Eye (tissue), 1 donor: ENCODE measurements at places on chromosomes 3 and 15.

DNA sequence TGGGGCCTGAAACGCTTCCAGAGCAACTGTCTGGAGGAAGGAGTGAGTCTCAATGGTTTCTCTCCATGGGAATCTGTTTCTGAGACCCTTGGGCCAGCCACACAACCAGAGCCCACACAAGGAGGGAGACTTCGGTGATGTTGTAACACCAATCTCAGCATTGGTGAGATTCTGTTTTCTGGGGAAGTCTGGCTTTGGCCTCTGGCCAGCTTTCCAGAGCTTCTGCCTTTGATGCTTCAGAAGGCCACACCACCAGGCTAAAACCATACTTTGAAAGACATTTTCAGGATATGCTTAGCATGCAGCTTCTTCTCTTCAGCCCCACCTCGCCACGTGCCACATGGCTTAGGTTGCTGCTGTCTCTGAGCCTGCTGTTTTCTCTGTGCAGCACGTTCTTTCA, 3.6 kb upstream of the EEFSEC start:
- no peak for DNase-seq

- peak; percentile 73 for DNase-seq
These were observed 6.0 kb downstream of the TM4SF4 start for GRCh38 chr3:149480326-149481017.

DNA sequence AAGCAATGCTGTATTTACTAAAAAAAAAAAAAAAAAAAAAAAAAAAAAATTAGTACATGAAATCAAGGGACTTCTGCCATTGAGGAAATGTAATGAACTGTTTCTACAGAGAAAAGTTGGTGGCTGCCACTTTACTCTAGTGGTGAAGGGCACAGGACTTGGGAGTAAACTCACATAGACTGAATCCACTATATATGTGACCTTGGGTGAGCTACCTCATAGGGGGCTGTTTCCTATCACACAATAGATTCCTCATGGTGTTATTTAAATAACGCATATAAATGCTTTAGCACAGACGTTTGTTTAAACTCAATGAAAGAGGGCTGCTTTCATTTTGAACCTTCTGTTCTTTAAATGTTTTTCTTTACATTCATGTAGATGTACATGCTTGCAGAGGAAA, 25.8 kb downstream of the TERC start:
- no peak for DNase-seq

DNA sequence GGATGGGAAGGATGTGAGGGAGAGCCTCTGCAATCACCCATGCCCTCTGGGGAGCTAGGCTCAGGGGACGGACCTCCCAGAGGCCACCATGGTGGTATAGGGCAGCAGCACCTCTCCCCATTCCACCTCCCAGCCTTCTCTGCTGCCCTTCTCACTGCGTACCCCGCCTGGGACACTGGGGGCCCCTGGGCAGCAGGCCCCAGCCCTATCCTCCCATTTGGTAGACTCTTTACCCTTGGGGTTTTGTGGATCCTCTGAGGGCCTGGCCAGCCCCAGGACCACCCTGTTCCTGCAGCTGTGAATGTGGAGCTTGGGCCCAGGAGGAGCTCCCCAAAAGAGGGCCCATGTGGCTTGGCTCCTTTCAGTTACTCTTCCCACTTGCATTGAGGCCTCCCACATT, 131.9 kb downstream of the DNAJB8 start:
- DNase-seq: no peak

- DNase-seq: peak; percentile 45
These were observed 41.0 kb upstream of the PRICKLE2 start for GRCh38 chr3:64266065-64266931.

DNA sequence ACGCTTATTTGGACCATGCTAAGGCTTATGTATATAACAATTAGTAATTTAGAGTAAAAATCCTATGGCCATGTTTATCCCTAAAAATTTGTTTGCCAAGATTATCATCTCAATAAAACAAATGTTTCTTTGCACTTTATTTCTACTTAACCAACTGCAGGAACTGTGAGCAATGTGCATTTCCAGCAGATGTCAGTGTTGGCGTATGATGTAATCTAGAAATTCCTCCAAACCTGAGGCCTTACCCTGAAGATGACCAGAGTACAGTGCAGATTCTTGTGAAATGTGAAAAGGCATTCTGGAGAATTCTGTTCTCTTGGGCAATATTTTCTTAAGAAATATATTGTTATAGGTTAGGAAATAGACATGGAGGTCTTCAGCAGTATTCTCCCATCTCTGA, 205.9 kb downstream of the MBNL1 start:
- peak; percentile 59 for DNase-seq

DNA sequence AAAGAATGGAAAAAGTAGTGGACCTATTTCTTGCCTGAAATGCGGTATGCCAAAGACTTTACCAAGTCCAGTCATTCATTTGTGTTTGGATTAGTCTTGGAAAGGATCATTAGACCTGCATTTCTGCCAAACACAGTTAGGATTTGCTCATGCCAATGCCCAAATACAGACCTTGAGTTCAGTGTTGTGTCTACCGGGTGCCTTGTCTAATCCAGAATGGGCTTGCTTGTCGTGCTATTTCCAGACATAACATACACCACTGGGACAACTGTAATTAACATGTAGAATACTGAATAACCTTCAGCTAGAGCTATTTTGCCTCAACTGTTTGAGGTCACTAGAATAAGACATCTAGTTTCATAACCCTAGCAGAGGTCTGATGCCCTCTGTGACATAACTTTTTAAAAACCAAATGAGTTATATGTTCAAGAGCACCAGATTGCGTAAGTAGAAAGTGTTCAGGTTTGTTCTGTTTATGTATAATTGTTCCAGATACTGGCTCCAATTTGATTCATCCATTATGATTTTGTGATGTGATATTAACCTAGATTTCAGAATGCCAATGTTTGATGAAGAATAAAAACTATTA, 145.3 kb upstream of the DPH6 start:
- no peak for DNase-seq

- no peak for DNase-seq
These were observed 40.6 kb downstream of the ADAMTSL3 start for GRCh38 chr15:83694536-83694935.

- no peak for DNase-seq
These were observed 7.3 kb downstream of the VGLL4 start for GRCh38 chr3:11636394-11636770.

DNA sequence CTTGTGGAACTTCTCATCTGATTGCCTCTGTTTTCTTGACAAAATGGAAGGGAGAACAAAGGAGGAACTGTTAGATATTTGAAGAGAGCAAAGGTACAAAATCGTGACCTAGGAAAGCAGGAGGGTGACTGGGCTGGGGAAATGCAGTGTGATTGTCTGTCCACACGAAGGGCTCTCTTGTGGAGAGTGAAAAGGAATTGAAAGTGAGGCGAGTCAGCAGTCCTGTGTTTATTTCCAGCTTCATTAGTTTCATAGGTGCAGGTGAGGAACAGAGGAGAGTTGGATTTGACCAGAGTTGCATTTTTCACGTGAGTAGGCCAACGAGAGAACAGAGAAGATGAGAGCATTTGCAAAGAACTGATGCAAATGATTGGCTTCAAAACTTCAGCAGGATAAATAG, 336.4 kb upstream of the SATB1 start:
- no peak for DNase-seq

DNA sequence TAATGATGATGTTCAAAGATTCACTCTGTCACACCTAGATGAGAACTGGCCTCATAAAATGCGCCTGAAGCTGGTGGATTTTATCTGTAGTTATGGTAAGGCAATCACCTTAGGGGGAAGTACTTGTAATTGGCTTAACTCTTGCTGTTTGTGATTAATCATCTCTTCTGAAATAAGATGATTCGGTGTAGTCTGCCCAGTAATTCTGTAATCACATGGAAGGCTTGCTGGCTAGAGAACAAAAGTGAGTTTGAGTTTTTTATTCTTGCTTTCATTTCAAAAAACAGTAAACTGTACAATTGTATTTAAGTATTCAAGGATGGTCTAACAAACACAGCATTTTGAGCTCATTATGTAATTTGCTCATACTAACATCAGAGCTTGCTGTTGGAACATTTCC, 72.1 kb downstream of the OTOL1 start:
- no peak for DNase-seq

- DNase-seq: no peak
These were observed 60.4 kb upstream of the POU1F1 start for GRCh38 chr3:87336761-87337160.

DNA sequence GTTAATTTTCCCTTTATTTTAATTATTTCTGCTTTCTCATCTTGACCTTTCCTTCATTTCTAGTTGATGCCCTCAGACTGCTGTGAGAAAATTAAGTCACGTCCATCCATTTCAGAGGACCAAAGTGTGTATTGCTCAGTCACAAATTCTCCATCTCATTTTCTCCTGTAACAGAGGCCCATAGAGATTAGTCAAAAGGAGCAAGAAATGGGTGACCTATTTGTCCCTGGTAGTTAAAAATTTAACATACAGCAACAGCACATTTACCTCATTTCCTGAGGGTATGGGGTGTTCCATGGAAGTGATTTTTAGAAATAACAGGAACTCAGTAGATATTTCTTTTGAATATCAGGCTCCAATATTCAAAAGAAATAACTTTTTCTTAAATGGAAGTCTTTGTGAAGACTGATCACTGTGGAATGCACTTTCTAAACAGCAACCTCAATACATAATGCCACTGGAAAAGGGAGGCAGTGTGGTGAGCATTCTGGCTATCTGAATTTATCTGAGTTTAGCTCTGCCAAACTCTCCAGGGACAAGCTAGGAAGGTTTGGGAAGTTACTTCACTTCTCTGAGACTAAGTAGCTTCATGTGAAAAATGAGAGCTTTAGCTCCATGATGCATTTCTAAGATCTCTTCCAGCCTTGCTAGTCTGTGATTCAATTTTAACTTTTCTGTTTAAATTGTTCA, 808.2 kb downstream of the SQOR start:
- no peak for DNase-seq

DNA sequence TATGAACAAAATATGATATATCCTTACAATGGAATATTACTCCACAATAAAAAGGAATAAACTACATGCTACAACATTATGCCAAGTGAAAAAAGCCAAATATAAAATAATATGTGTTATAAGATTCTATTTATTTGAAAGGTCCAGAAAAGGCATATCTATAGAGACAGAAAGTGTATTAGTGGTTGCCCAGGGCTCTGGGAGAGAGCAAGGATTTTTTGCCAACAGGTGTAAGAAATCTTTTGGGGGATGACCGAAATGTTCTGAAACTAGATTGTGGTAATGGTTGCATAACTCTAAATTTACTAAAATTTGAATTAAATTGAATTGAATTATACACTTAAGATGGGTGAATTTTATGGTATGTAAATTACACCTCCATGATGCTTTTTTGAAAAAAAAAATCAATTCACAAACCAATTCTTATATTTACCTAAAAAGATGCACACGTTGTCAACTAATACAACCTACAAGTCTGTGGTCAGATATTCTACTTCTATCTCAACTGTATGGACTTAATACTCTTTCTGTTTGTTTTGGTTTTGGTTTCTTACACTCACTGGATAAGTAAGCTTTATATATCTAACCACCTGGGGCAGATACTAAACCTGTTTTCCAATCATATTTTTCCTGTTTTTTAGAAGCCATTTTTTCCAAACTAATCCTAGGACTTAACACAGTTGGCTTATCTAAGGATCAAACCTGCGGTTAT, 75.8 kb downstream of the FBN1 start:
- DNase-seq: no peak

- no peak for DNase-seq
These were observed 94.7 kb downstream of the LINGO1 start for GRCh38 chr15:77538027-77538451.

- DNase-seq: no peak
These were observed 442.4 kb downstream of the MCTP2 start for GRCh38 chr15:94673801-94674200.

- no peak for DNase-seq
These were observed 21.3 kb downstream of the FRMD5 start for GRCh38 chr15:44173813-44174212.

DNA sequence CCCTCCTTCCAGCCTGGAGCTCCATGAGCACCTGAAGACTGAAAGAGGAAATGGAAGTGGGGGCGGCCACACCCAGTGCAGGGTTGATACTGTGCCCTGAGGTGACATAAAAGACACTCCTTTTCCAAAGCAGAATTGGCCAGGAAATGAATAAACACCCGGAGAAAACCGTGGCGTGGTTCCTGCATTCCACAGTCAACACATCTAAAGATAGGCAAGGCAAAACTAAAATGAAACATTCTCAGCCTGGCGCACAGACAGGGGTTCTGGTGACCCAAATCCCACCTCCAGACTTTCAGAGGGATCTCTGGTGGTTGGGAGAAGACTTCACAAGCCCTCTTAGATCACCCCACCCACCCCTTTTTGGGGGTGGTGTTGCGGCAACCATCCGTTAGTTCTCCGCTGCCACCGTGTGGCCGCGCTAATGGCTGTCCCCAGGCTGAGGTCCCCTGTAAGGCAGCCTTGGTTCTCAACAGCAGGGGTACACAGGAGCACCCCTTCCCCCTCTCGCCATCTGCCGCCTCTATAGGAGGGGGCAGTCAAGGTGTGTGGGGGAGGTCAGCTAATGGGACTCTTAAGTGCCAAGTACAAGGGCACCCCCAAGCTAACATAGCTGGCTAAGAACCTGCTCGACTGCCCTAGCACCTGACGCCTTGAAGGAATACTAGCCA, 2.5 kb upstream of the MST1R start:
- DNase-seq: peak; percentile 61

DNA sequence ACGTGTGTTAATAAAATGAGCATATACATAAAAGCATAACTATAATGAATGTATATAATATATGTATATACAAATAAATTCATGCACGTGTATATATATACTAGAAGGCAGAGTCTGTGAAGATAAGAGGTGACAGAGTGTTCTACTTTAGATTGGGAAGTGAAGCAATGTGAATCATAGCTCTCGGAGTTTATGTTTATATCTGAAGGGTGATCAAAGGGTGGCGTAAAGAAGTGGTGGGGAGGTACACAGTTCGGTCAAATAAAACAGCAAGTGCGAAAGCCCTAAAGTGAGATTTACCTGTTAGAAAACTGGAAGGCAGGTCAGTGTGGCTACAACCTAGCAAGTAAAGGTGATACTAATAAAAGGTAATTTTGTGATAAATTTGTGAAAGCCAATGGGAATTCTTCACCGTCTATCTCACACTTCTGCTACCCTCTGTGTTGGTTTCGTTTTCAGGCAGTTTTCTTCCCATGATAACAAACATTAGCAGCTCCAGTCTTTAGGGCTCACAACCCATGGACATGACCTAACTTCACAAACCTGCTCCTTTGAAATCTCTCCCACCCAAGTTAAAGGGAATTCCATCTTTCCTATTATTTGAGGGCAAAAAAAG, 46.7 kb upstream of the BCHE start:
- no peak for DNase-seq

DNA sequence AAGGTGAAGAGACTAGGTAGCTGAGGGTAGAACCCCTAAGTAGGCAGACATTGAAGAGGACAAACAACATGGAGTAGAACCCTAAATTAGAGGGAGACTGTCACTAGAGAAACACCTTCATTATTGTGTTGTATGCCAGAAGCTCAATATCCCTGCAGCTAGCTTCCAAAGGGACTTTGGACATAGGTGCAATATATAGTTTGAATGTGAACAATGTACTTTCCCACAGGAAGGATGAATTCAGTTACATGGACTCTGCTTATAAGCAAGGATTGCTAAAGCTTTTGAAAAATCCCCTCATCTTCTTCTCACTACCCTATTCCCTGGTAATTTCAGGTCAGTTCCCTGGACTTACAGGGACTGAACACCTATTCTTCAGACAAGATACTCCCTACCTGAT, 288.9 kb downstream of the UBE2E2 start:
- no peak for DNase-seq

GRCh38 chr3:184896336-184896735, 84.4 kb downstream of the VPS8 start:
- no peak for DNase-seq
